Activated CD4-positive, alpha-beta T cell treated with anti-CD3 and anti-CD28 coated beads for 1 hour (primary cell): ENCODE measurements at places on chromosomes 13 and 19.

- no peak for DNase-seq
These were observed 1149.8 kb upstream of the MIR17HG start for GRCh38 chr13:90197722-90198121.

- DNase-seq, result no peak
These were observed 858 bp upstream of the PPP6R1 start for GRCh38 chr19:55259540-55260210.

- DNase-seq, result no peak
These were observed 818.4 kb downstream of the DIAPH3 start for GRCh38 chr13:59345311-59345710.

GRCh38 chr13:27830010-27830409 lies 37.7 kb downstream of the GSX1 start:
- DNase-seq, result peak; percentile 35

DNA sequence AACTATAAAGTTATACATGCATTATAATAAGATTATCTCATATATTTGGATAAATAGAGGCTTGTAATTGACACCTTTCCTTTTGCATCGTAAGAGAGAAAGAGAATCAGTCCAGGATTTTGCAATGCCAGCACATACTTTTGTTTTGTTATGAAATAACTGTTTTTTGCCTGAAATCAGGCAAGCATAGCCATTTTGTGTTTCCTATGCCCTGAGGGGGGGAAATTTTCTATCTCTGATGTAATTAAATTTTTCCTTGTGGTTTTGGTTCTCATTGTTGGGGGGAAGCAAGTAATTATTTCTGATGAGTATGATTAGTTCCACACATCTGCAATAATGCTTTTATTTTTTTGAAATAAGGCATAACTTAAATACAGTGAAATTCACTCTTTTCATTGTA lies 229.4 kb downstream of the NDFIP2 start:
- DNase-seq, result no peak

GRCh38 chr13:111961236-111961635 lies 105.7 kb upstream of the SOX1 start:
- DNase-seq, result no peak

- DNase-seq, result peak; percentile 4
These were observed 8.6 kb downstream of the GAS6 start for GRCh38 chr13:113855012-113855921.

GRCh38 chr13:98143157-98143553 lies 261 bp downstream of the FARP1 start:
- no peak for DNase-seq

DNA sequence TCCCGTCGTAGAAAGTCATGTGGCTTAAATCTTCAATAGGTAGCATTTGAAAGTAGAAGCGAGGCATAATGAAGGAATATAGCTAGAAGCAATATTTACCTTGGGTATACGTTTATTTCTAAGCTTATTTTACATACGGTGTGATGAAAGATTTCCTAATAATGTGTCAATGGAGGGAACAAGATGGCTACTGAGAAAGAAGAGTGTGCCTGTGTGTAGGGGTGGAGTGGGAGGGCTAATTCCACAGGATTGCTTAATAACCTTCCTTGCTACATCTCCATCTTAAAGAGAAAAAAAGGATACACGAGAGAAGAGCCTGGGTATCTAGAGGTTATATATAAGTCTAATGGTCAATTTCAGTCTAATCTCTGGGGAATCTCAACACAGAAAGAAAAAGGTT lies 2.0 kb downstream of the SPART start:
- DNase-seq, result no peak

GRCh38 chr19:49677231-49677900 lies at the start of gene PRMT1:
TSS of gene PRMT1 (plus strand) at chr19:49677271. CDS start at chr19:49677281, 10 bp downstream.
- peak; percentile 32 for DNase-seq

GRCh38 chr19:44824761-44825160 lies 15.9 kb downstream of the BCAM start:
- no peak for DNase-seq

DNA sequence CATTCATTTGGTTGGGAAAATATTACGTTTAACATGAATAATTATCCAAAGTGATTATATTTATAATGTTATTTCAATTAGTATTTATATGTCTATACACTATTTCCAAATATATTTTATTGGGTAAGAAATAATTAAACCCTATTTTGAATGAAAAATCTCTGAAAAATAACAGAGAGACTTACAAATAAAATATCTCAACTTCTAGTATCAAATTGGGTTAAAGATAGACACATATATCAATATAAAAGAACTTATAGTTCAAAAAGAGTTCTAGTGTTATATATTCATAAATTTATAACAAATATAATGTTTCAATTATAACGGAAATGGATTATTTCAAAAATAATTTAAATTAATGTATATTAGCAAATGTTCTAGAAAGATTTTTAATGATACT lies 482.6 kb upstream of the PCDH20 start:
- DNase-seq, result no peak

- DNase-seq, result no peak
These were observed 687 bp downstream of the KIR3DL2 start for GRCh38 chr19:54850930-54851329.

GRCh38 chr13:108176685-108177274 lies 38.6 kb downstream of the LIG4 start:
- peak; percentile 25 for DNase-seq

DNA sequence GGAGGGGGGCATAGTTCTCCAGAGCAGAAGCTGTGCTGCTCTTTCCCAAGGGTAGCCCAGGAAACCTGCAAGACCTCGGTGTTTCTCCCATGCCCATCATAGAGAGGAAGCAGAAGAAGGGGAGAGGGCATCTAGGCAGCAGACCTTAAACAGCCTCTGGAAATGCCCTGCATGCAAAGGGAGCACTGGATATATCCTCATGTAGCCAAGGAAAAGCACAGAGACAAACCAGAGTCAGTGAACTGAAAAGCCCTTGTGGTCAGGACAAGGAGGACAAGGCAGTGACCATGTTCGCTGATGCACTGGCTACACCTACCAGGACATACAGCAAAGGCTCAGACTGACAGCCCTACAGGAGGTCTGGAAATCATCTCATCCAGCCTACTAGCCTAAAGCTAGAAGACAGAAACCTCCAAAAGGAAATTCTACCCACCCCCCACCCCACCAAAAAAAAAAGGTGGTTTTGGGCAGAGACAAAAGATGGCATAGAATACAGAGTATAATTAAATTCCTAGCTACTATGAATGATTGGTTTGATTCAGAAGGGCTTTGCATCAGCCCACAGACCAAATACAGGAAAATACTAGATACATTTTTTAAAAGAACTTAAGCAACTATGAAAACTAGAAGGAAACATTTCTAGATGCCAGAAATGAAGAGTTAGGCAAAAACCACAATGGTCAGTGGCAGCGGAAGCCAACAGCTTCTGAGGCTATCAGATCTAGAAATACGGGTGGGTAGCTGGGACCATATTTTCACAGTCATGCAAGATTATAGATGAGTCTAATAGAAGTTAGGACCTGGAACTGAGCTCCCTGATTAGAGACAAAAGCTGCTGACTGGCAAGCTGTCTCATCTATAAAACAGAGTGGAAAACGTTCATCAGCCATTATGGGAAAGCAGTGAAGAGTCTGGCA lies 4.4 kb upstream of the TBC1D4 start:
- no peak for DNase-seq

- no peak for DNase-seq
These were observed 47.5 kb downstream of the OXGR1 start for GRCh38 chr13:96946709-96947311.

DNA sequence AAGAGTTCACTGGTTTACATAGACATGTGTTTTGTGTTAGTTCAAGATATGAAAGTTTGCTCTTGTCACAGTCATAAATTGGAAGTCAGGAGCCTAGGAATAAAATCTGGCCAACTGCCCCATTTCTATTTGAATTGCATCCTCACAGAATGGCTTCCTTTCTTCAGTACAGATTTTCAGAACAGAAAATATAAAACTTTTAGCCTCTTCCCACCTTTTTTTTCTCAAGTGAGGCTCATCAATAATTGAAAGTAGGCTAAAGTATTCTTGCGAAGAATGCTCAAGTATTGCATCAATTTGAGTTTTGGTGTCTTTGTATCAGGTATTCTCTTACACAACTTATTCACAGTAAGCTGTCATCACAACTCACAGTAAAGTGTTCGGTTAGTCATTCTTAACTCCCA lies 802.7 kb downstream of the PCDH9 start:
- no peak for DNase-seq

DNA sequence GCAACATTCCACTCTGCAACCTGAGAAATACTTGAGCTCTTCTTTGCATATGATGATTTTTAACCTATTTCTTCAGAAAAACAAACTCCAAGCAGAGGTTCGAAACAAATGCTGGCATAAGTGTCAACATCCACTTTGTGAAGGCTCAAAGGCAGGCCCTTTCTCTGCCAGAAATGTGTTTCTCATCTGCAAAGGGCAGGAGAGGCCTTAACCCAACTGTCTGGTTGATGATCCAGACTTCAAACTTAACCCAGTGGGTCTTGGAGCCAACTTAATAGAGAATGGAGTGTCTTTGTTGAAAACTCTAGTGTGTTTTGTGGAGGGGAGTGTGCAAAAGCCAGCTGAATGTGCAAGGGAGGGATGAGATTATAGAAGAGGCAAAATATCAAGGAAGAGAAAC lies 28.3 kb upstream of the ZNF507 start:
- DNase-seq, result no peak

DNA sequence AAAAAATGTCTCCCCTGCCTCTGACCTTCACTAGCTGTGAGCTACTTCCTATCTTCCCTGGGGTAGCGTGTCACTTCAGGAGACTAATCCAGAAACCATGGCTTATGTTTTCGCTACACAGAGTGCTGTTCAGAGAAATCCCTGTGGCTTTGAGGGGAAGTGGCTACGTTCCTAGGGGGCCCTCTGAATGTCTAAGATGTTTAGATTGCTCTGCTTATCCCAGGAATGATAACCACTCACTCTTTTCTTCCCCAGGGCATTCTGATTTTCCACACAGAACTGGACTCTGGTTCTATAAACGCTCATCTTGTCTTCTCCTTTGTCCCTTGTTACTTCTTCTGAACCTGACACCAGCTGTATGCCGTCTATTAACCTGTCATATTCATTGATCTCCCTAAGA lies 572.5 kb downstream of the OLFM4 start:
- DNase-seq, result no peak
